Activated T-helper 1 cell treated with anti-CD3 and anti-CD28 coated beads, Interleukin-2, amount 50 U/mL, for 16 hours (primary cell): ENCODE measurements at places on chromosomes 4 and X.

DNA sequence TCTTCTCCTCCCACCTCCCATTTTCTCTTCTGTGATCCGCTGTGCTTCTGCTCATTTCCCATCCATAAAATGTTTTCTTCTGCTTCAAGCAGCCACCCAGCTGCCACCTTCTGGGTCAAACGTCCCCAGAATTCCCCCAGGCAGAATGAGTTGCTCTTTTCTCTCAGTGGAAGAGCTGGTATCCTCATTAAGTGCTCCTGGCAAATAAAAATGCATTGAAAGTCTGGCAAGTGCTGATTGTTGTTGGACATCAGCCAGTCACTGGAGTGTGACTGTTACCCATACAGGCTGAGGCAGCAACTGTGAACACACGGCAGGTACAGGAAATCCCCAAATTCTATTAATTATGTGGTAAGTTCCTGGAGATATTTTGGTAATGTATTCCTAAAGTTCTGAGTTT, 52.6 kb downstream of the LIMCH1 start:
- no peak for DNase-seq

GRCh38 chrX:140710710-140711109, 1.2 kb downstream of the LINC00632 start:
- no peak for DNase-seq

- DNase-seq, result no peak
These were observed 189.4 kb downstream of the RAPGEF2 start for GRCh38 chr4:159292137-159292896.

GRCh38 chr4:114057746-114058145, 78.3 kb upstream of the ARSJ start:
- DNase-seq, result no peak

- DNase-seq, result no peak
These were observed 667.5 kb upstream of the MAGEB2 start for GRCh38 chrX:29547877-29548276.

- no peak for DNase-seq
These were observed 78.7 kb downstream of the FNIP2 start for GRCh38 chr4:158847535-158847934.

DNA sequence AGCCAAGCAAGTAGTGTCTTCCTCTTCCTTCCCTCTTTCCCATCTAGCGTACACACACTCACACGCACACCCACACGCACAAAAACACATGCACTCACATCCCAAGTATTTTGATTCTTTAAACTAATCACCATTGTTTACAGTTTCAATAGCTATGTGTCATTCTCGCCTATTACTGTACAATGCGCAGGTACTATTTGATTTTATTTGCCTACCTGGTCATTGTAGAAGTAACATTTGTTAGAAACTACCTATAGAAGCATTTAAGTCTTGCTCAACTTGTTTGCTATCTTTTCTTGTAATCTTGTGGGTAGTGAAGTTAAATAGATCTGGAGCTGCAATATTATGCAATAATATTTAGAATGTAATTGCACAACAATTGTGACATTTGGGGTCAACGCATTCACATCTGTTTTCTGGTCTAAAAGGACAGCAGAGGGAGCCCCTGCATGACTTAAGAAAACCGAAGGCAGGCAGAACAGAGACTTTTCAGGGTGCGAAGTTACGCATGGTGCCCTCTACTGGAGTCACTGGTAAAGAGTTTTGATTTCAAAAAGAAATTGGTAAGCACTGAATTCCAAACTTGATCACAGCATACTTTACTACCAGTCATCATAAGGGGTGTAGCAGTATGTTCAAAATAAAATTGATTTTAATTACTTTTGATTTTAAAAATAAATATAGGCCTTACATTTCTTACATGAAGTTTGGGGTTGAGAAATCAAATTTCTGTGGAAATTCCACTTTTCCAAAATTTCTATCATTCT, 503.3 kb upstream of the FAM241A start:
- no peak for DNase-seq

- no peak for DNase-seq
These were observed 3.2 kb upstream of the CLOCK start for GRCh38 chr4:55549888-55550287.

- DNase-seq, result no peak
These were observed 716 bp upstream of the SLC38A5 start for GRCh38 chrX:48470833-48471118.

- no peak for DNase-seq
These were observed 20.8 kb upstream of the MANBA start for GRCh38 chr4:102781570-102781969.

DNA sequence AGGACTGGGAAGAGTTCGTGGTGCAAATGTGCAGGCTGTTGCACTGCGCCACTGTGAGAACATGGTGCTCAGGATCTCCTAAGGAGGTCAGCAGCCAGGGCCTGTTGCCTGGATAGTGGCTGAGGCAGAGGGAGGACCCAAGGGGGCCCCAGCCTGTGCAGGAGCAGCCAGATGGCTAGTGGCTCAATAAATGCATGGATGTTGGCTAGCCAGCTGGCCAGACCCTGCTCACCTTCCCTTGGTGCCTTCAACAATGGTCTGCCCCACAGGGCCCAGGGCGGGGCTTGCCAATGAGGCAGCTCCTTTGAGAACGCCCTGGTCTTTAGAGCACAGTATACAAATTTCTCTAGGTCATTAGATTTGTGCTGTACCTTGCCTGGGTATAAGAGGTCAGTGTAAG, 67.4 kb downstream of the TNIP2 start:
- no peak for DNase-seq

DNA sequence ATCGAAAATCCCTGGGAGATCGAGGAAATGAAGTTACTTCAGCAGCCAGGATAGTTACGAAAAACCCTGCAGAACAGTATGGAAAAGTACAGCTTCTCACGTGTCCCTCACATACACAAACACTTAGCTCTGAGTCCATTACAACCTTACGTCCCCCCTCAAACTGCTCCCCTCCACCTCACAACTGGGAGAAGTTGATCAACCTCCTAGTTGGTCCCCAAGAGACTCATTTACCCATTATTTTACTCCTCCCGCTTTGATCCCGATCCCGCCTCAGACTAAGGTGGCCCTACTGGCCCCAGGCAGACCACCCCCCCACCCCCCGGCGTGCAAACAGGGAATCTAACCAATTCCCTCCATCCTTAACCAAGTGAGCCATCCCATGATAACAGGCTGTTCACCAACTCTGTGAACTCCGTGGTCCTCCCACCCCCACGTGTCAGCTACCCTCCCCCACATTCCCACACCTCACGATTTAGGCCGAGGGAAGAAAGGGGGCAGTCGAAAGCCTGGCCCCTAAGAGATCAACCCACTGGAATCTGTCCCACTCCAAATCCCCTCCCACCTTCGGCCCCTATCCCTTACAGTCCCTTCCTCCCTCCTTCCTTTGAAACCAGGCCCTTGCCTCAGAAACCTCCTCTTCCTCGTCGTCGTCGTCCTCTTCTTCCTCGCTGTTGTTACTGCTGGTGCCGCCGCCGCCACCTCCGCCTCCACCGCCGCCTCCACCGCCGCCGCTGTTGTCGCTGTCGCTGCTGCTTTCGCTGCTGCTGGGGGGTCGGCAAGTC, 755 bp downstream of the ANKRD17 start:
- DNase-seq, result no peak

GRCh38 chr4:8189551-8190466, 9.3 kb upstream of the SH3TC1 start:
- DNase-seq, result no peak

GRCh38 chr4:40299811-40300292, 35.3 kb upstream of the CHRNA9 start:
- no peak for DNase-seq

DNA sequence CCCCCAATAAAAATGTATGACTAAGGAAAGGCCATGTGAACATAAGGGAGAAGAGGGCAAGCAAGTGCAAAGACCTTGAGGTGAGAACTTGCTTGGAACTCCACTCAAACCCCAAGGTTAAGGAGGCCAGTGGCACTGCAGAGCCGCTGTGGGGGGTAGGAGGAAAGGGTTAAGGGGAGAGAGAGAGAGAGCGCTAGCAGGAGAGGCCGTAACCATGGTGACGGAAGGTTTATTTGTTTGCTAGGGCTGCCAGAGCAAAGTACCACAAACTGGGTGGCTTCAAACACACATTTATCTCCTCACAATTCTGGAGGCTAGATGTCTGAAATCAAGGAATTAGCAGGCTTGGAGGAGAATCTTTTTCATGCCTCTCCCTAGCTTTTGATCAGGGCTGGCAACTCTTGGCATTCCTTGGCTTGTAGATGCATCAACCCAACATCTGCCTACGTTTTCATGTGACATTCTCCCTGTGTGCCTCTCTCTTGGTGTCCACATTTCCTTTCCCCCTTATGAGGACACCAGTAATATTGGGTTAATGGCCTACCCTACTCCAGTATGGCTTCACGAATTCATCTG, 35.2 kb downstream of the SMIM20 start:
- no peak for DNase-seq

- no peak for DNase-seq
These were observed 158.1 kb upstream of the CXorf66 start for GRCh38 chrX:140123446-140123845.

- no peak for DNase-seq
These were observed 43.2 kb upstream of the HUWE1 start for GRCh38 chrX:53729751-53730150.

- no peak for DNase-seq
These were observed 271.6 kb downstream of the CENPC start for GRCh38 chr4:67273666-67274065.

DNA sequence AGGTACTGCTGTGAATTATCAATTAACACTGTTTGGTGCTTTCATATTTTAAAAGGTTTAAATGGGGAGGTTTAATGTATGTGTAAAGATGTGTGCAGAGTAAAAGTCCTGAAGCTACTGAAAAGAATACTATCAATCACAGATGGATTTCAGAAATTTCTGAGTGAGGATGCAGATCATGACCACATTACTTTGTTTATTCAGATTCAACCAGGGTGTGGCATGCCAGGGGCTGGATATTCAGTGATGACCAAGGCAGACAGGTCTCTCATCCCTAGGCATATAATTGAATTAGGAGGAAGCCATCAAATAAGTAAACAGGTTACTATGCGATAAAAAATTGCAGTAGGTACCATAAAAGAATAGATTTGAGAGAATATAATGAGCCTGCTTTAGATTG, 28.0 kb upstream of the ANKRD50 start:
- no peak for DNase-seq

DNA sequence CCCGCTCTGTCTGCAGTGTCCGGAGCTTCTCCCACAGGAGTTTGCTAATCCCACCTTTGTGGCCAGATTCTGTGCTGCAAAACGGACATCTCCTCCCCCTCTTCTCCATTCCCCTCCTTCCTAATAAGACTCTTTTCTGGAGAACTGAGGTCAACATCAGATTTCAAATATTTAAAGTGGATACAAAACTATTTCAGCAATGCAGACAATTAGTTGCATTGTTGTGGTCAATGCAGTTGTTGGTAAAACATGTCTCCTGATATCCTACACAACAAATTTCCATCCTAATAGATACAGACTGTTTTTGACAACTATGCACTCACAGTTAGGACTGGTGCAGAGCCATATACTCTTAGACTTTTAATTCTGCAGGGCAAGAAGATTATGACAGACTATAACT, 5.1 kb upstream of the MCUB start:
- no peak for DNase-seq

DNA sequence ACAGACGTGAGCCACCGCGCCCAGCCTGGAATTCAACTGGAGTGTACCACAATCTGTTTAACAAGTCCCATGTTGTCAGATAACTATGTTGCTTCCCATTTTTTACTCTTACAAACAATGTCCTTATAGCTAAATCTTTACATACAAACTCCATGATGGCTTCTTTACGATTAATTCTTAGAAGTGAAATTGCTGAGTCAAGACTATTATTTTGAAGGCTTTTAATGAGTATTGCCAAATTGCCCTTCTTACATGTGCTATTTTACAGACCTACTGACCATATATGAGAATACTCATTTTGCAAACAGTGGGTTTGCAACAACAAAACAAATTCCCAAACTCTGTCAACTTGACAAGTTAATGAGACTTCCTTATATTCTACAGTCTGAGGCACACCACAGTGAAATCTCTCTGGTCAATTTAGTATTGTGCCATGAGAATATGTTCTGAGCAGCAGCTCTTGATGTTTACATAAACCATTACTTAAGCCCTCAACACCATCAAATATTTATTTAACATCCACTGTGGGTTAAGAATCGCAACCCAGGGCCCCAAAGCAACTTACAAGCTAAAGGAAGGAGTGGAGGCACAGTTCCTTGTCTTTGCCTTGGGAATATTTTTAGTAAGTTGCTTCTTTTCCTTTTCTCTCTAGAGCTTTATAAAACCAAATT, 128.5 kb downstream of the SPRY1 start:
- no peak for DNase-seq

- DNase-seq, result no peak
These were observed 54.0 kb upstream of the EGFL6 start for GRCh38 chrX:13515211-13515930.
